Eye (tissue), 1 donor: ENCODE measurements at places on chromosomes 6 and 20.

DNA sequence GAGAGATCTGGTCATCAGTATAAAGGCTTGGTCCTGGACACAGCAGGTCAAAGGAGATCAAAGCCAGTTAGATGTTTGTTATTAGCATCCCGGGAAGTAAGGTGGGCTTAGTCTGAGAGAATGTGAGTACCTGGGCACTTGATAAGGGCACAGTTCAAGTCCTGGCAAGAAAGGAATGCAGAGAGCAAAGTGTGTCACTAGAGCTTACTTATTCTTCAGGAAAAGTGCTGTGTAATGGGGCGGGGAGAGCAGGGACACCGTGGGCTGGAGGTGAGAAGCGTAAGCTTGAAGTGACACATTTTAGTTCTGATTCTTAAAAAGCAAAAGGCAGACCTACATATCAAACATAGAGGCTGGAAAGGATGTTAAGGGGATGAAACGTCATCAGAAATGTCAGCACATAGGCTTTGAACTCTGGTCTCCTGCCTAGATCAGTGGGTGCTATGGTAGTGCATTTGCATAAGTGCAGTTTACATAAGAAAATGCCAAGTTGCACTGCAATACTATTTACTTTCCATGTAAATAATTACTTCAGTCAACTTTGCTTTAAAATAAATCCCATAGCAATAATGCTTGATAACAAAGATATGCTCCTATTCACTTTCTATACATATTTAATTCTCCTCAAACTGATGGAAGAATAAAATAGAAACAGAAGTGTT lies 2.6 kb downstream of the SAMD5 start:
- no peak for DNase-seq

- peak; percentile 91 for DNase-seq
Measured at GRCh38 chr6:146543211-146543939, at the start of gene RAB32. Gene RAB32 (plus strand): TSS chr6:146543833. CDS start chr6:146543872, 39 bp downstream.

DNA sequence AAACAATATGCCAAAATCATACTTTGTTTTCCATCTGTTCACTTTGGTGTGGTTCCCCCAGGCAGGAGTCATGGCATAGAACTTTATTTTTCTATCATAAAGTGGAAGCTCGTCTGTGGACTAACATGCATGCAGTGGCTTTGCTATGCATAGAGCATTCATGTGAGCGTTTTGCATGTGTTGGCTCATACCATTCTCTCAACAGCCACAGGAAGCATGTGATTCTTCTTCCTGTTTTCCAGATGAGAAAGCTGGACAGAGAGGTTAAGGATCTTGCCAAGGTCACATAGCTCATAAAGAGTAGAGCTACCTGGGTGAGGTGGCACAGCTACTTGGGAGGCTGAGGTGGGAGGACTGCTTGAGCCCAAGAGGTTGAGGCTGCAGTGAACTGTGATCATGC lies 123.4 kb upstream of the HDGFL1 start:
- no peak for DNase-seq

DNA sequence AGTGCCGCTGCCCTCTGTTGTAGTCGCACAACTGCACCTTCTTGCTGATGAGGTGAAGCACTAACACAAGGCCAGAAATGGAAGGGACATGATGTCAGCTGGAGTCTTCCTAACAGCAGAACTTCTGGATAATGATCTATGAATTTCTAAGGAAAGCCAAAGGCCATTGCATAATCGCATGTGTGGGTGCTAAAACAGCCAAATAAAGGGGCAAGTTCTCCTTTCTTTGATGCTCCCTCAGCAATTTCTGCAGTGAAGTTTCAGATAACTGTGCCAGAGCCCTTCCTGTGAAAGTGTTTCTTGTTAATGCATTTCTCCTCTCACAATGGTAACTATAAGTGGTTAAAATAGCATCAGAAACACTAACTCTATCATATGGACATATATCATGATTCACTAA lies 8.0 kb upstream of the F13A1 start:
- no peak for DNase-seq

DNA sequence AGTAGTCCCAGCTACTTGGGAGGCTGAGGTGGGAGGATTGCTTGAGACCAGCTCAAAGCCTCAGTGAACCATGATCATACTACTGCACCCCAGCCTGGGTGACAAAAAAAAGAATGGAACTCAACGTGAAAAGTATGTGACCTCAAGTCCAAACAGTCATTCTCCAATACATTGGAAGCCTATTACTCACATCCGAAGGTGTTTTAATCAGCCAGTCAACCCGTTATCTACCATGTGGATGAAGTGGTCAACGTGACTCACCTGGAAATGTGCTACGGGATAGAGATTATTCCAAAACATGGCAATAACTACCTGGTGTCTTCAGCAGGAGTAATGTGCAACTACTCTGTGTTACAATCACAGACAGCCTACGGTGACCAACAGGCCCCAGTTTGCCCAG lies 85.8 kb upstream of the TOP1 start:
- DNase-seq, result no peak
